ENCODE measurements at places on chromosomes 5 and 9.

- no peak for DNase-seq
Observed at GRCh38 chr5:75753182-75753581, 35.9 kb upstream of the POC5 start.

- no peak for DNase-seq
Observed at GRCh38 chr5:65871182-65871581, 55.2 kb upstream of the ERBIN start.

- DNase-seq, result no peak
Observed at GRCh38 chr9:35958104-35958837, at the start of gene OR2S2. OR2S2 (minus strand) TSS chr9:35958154; CDS start chr9:35958098, 56 bp downstream.

GRCh38 chr5:76084496-76085242 lies 1.5 kb downstream of the SV2C start:
- DNase-seq, result no peak

DNA sequence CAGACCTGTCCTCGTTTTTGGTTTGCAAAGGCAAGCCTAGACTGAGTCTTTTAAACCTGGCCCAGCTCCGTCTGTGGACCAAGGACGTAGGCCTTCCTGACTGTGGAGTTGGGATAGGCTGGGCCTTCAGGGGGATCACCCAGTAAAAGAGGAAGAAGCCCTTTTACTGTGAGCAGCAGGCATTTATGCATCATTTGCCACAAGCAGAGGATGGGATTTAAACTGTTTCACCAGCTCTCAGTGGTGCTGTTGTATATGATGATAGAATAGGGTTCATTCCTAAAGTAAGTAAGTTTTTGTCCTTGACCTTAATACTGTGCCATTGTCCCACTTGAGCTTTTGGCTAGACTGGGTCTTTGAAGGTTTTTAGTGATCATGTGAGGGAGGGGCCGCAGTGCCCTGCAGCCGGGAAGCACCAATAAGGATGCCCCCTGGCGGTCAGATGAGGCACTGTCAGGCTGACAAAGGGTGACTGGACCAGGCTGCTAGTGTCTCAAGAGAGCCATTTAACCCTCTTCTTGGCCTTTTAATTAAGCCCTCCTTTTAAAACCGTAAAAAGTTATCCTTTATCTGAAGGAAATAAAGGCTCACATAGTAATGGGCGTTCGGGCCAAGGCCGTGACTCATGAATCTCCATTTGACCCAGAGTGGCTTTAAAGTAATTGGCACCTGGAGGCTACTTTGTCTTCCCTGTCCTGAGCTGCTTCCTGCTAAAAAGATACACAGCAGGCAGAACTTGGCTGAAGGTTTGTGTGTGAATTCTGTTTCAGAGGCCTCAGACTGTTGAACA lies 74.0 kb downstream of the UBAP1 start:
- DNase-seq, result peak; percentile 27
